Coronary artery (tissue), 2 donors: ENCODE measurements at places on chromosomes 5 and 9.

GRCh38 chr5:180137401-180138213, 66.0 kb upstream of the RNF130 start:
- peak; percentile 35 for DNase-seq

- no peak for DNase-seq
Observed at GRCh38 chr9:105700668-105701067, 6.3 kb downstream of the TMEM38B start.

- DNase-seq, result no peak
Observed at GRCh38 chr5:153463806-153464205, 26.7 kb upstream of the GRIA1 start.

DNA sequence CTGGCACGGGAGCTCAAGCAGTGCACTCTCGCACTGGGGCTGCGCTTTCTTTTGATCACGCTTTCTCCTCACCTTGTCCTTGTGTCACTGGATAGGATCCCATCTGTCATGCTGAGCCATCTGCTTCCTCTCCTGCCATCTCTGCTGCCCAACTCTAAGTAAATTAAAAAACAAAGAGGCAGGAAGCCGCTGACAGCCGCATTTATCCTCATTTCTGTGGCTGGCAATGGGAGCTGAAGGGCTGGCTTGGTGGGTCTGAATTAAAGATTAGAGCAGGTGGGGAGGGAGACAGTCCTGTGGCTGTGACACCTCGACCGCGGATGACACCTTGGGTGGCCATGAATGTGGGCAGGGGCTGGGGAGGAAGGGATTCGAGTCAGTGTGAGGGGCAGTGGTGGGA, 159.2 kb upstream of the ALDH1B1 start:
- no peak for DNase-seq

GRCh38 chr5:57831932-57832331, 349.3 kb upstream of the ACTBL2 start:
- DNase-seq, result no peak
